ENCODE measurements at places on chromosomes 4 and X.

DNA sequence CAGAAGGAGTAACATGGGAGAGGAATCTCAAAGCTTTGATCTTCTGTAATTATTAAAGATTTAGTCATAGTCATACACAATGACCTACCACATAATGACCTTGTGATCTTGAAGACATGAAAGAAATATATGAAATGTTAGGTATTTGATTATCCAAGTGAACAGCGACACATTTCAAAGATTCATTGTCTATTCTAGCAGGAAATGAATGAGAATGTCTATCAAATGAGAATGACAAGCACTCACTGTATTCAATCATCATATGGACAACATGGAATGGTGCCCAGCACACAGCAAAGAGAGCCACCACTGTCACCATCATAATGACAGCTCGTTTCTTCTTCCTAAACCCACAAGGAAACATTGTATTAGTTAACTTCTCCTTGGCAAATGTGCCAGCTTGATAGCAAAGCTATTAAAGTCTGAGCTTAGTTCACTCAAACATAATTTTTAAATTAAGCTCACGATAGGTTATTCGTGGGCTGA lies 50.6 kb downstream of the QRFPR start:
- no peak for DNase-seq

DNA sequence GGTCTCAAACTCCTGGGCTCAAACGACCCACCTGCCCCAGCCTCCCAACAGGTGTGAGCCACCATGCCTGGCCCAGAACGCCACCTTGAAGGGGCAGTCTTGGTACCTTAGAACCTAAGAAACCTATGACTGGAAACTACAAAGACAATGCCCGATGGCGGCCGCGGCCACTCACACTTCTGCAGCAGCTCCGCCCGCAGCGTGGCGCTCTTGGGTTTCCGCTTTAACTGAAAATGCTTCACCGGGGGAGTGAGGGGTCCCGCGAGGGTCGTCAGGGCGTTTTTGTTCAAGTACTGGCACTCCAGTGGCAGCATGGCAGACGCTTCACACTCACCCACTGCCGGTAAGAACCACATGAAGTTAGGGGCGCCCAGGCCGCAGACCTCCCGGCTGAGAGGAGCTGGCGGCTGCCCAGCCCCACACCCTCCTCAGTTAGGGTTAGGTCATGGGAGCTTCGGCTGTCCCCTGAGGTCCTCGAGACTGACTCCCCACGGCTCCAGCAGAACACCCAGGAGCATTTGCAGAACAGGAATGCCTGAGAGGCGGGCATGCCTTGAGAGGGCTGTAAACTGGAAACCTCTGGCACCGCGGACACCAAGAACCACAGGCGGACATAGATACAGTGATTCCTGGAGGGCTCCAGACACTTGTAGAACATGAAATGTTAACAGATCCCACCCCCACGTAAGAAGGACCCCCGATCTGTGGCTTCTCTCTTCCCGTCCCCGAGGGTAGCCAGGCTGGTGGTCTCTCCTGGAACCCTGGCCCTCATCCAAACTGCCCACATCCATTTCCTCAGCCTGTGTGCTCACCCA lies 19.0 kb downstream of the NELFA start:
- DNase-seq: no peak

DNA sequence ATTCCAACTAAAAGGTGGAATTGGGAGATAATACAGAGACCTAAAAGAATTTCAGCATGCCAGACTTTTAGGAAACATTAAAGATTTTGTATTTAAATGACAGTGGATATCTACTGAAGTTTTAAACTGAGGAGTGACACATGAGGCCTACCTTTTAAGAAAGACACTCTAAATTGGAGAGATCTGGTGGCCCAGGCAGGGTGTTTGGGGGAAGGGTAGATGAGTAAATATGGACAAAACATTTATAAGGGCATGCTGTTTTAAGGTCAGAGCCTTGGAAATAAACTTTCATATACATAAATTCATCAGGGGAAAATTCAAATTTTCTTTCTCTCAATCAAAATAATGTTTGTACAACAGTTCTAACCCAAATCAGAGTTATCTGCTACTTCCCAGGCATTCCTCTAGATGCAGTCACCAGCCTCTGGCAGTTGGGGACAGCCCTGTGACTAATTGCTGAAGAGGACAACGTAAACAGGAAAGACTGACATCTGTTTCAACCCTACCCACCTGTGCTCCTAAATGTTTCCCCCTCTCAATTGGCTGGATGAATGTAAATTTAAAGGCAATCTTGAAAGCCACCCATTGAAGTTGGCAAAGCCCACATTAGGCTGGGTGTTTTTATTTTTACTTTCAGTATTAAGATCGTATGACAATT lies 1646.9 kb upstream of the ADGRL3 start:
- no peak for DNase-seq

DNA sequence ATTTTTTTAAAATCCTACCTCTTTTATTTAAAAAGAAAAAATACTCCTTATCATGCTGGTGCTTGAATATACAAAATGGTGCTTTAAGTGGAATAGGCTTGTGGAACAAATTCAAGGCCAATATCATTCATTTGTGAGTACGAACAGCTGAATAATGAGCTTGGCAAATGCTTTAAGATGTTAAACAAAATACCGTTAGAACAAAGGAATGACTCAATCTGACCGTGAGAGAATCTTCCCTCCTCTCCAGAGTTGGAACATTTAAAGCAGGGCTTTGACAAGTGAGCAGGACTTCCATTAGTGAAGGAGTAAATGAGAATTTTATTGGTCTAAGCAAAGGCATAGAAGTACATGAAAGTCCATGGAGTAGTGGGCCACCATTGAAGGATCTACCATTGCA lies 74.5 kb downstream of the DCLK2 start:
- DNase-seq: no peak

DNA sequence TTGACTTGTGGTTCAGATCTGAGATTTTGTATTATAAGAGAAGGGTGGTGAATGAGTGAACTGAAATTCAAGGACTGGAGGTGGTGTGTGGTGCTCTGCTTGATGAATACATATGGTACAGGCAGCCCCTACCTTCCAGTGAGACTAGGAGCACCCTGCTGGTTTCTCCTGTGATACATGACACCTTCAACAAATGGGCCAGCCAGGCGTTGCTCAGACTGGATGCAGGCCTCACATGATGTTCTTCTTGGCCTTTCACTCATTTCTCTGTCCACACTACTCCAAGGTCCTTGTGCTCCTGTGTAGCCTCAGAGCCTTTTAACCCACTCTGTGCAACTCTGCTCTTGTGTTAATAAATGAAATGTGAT lies 67.2 kb downstream of the FNIP2 start:
- DNase-seq: no peak

GRCh38 chrX:55488593-55489313 lies 895 bp downstream of the USP51 start:
- peak; percentile 25 for DNase-seq

GRCh38 chrX:13990126-13990800 lies 39.4 kb downstream of the GEMIN8 start:
- DNase-seq: no peak

- no peak for DNase-seq
Observed at GRCh38 chr4:74092957-74093356, 6.0 kb downstream of the CXCL2 start.

DNA sequence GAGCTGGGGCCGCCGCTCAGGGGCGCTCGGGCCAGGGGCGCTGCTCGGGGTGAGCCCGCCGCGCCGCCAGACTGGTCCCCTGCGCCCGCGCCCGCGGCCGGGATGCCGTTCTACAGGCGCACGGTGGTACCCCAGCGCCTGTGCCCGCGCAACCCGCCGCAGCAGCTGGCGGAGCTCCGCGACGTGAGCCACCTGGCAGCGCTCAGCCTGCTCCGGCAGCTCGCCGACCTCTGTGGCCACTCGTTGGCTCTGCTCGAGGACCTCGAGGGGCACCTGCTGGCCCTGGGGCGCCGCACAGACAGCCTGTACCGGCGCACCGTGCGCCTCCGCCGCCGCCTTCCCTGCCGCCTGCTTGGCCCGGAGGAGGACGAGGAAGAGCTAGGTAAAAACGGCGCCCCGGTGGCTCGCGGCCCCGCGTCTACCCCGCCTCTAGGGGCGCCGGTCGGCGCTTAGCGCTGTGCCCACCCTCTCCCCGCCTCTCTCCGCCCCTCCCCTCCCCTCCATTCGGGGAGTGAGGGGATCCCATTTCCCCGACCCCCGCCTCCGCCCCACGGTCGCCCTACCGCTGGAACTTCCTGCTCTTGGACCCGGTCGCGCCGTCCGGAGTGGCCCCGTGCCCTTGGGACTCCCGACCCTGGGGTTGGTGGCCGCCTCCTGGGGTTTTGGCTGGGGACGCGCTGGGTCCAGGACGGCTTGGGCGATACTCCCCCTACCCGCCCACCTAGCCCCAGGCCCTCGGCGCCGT lies 513 bp downstream of the NHSL2 start:
- no peak for DNase-seq

GRCh38 chr4:17636341-17636695 lies 21.9 kb downstream of the MED28 start:
- DNase-seq: no peak

DNA sequence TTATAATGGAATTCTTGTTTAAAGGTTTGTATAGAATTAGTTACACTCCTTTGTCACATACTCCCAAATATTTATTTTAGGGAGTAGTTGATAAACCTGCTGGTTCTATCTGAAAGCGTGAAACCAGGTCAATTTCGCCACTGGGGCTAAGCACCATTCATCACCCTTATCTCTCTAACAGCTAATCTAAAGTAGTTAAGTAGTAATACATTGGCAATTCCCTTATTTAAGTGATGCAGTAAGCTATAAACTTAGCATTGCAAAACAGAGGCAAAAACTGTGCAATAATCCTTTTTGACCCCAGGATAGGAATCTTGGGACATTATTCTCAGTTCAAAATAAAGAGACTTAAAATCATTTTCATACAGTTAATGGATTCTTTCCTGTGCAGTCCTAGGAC lies 33.7 kb upstream of the PTPN13 start:
- no peak for DNase-seq

DNA sequence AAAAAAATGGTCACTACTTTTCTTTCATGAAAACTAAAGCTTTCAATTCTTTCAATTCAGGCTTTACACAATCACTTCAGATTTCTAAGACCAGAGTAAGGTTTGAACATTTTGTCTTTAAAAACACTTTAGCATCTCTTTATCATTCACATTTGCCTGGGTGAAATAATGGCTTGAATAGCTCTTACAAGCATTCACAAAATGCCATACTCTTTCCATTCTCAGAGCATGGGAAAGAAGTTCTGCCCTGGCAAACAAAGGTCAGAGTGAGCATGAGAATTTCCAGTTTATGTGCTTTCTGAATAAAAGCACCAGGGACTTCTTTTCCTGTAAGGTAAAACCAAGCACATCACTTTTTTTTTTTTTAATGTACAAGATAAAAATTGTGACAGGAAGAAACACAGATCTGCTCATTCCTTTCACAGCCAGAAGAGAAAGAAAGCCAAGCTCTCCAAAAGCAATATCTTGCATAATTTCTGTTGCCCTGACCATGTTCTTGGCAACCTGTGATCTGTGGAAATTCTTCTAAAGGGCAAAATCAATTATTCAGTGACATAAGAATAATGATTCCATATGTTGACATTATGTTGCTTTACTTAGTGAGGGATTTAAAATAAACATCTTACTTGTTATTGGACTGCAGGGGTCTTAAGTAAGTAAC lies 64.8 kb downstream of the CD40LG start:
- no peak for DNase-seq

DNA sequence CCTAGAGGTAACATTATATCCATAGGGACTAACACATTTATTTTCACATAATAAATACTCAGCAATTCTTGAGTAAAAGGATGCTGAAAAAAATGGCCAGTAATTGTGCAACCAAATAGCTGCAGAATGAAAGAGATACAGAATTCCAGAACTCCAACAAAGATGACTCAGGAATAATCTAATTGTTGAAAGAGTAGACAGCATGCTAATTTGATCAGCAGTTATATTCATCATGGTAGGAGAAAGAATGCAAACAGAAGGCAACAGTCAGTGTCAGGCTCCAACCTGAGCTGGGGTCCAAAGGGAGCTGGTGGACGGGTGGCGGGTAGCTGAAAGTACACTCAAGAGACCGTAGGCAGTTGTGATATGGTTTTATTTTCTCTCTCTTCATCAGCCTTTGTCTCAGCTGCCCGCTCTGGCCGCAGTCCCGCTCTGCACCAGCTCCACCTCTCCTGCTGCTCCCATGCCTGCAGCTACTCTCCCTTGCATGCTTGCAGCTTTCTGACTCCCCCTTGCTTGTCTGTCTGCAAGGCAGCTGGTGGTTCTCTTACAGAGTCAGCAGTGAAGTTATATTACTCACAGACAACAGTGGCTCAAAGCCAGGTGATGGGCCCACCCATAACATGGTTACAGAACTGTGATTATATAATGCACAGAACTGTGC lies 1150.1 kb downstream of the STIM2 start:
- no peak for DNase-seq

DNA sequence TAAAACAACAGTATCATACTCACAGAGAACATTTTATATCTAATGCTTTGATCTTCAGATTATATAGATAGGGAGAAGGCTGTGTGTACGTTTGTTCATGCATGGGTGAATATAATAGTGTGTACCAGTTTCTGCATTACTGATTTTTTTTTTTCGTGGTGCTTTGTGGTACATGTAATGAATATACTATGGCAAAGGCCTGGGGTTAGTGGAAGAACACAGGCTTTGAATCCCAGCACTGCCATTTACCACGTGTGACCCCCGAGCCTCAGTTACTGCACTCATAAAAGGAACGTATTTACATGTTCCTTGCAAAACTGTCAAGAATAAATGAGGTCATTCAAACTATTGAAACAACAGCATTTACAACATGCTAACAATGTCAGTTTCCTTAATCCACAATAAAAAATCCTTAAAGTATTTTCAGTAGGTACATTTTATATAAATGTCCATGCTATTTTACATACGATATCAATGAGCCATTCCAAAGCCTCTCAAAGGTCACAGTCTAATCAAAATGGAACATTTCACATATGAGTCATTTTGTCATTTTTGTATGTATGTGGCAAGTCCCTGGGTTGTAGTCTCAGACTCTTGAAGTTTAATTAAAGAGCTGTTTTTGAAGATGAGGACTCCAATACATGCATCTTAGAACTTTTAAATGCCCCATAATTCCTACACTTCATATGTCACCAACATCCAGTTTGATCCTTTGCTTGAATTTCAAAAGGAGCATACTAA lies 242.8 kb downstream of the PPP3CA start:
- no peak for DNase-seq

DNA sequence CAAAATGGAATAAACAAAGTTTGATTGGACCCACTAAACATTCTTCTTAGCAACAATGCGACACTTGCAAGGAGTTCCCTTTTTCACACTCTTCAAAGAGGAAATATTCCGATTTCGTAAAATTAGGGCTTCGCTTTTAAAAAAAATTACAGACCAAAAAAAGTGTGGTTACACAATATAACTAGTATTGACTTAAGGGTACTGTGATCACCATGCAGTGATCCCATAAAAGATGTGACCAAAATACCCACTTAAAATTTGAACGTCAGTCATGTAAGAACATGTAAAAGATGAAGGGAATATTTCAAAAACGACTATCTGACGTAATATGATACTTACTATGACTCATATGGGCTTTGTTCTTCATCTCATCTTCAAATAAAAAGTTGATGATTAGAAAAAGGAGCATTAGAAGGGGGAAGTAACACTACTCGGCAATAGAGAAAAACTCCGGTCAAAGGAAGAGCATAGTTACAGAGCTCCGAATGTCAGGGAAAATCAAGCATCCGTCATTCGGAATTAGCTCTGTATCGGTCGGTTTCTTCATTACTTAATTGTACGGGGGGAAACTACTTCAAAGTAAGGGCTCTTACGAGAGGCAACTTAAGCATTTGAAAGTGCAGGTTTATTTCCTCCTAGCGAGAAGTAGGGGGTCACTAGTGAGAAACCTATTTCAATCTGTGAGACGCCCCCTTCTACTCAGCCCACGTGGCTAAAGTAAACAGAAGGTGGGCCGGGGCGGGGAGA lies 1.3 kb upstream of the TET2 start:
- DNase-seq: peak; percentile 47

- DNase-seq: no peak
Observed at GRCh38 chr4:184812651-184813181, 13.1 kb downstream of the ACSL1 start.
